ENCODE measurements at places on chromosomes 12 and 14.

DNA sequence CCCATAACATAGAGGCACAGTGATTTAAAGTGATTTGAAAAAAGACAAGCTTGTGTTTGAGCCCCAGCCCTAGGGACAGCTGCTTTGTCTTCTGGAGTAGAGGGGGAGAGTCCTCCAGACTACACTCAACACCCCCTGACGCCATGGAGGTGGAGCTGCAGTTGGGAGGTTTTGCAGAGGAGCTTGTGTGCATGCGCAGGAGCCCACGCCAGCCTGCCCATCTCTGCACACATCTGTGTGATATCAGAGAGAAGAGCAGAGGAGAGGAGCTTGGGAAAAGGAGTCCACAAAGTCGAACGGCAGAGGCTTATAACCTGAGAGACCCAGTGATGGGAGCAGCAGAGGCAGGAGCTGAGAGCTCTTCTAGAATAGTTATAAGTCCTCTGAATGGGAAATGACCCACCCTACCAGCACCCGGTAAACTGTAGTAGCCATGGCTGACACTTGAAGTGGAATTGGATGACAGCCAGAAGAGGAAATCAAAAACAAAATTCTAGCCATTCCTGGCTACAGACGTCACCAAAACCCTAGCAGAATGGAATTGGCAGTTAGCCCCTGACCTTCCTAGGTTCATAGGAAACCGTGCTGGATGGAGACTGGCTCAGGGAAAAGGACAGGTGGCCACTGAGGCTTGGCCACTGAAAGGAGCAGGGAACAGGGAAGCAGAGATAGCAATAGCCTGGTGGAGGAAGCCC is 185.1 kb upstream of the VASH1 start:
- no peak for DNase-seq

DNA sequence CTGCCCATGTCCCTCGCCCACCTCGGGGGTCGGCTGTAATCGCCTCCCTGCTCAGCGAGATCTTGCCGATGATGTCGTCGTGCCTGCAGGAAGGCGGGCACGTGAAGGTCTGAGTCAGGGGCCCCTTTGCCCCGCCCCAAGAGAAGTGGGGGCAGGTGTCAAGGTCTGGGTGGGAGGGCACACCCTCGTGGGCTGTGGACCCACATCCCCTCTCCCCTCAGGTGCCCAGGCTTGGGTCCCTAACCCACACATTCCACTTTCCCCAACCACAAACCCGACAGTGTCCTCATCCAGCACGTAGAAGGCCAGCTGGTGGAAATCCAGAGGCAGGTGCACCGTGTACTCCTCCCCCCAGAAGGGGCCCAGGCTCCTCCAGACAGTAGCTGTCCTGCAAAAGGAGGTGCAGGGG is 7.8 kb downstream of the RASAL1 start:
- no peak for DNase-seq

DNA sequence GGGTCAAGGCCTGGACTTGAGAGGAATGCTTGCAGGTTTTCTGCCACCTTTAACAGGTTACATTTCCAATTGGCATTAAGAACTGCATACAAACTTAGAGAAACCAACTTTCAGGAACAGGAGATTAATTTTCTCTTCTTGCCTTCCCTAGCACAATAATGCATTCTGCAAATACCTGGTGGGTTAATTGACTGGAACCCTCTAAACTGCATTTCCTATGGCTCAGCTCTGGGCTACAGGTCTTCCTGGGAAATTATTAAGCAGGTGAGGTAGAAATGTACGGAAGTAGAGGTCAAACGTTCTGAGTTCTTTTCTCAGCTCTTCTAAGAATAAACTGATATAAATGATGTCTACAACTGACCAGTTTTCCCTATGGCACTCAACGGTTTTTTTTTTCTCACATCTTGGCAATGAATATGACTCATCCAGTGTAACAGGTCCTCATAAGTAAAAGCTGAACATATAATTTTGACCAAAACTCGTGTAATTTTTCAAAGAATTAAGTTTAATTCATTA is 144.9 kb upstream of the PELI2 start:
- DNase-seq: no peak

DNA sequence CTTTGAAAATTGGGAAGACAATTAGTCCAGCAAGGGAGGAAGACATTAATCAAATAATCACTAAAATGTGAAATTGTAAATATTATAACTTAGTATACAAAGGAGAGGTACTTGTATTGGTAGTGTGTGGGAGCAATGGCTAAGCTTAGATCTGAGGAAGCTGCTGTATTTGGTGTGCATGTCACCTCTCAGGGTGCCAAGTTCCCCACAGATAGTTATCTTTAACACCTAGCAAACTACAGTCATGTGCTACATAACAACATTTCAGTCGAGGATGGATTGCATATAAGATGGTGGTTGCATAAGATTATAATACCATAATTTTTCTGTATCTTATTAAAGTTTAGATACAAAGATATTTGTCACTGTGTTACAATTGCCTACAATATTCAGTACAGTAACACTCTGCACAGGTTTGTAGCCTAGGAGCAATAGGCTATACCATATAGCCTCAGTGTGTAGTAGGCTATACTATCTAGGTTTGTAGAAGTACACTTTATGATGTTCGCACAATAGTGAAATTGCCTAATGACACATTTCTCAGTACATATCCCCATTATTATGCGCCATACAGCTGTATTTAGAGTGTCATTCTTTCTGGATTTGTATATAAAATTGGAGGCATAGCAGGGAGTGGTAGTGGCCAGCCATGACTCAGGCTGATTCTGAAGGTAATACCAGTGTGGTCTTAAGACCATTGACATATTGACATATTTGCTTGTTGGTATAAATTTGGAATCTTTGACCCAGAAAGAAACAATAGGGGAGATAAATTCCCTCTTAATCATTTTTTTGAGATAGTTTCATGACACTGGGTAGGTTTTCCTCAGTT is 55.8 kb downstream of the RAD51B start:
- DNase-seq: no peak

GRCh38 chr12:82745807-82746206 is 59.1 kb downstream of the TMTC2 start:
- DNase-seq: no peak

DNA sequence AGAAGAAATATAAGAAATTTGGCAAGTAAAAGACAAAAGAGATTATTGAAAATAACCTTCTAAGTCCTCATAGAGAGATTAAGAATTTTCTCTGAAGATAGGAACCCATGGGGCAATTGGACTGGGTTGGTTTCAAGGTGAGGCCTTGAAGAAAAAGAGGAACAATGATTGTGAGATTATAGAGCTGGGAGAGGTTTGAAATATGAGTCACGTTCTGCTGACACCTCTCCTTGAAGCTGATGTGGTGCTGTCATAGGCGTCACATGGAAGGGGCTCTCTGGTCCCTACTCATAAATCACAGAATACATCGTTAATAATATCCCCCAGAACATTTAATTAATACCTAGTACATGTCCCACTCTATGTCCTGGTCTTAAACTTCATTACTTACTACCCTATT is 227.6 kb upstream of the PDE3A start:
- DNase-seq: no peak

DNA sequence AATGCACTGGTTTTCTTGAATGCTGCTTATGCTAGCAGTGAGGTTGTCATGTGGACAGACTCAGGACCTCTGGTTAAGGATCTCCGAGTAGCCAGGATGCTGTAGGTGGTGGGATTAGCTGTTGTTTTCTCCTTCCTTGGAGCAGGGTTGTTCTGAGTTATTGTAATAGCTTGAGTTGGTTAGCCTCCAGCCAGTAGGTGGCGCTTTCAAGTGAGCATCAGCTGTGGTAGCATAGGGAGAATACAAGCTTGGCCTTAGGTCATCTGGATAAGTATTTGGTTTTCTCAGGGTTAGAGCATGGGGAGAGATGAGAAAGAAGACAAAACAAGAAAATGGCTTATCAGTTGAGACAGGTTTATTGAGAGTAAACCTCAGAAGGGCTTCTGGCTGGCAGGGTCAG is 299.7 kb upstream of the FBXO33 start:
- no peak for DNase-seq

GRCh38 chr12:52355176-52355575 is 12.1 kb downstream of the KRT85 start:
- DNase-seq: no peak

DNA sequence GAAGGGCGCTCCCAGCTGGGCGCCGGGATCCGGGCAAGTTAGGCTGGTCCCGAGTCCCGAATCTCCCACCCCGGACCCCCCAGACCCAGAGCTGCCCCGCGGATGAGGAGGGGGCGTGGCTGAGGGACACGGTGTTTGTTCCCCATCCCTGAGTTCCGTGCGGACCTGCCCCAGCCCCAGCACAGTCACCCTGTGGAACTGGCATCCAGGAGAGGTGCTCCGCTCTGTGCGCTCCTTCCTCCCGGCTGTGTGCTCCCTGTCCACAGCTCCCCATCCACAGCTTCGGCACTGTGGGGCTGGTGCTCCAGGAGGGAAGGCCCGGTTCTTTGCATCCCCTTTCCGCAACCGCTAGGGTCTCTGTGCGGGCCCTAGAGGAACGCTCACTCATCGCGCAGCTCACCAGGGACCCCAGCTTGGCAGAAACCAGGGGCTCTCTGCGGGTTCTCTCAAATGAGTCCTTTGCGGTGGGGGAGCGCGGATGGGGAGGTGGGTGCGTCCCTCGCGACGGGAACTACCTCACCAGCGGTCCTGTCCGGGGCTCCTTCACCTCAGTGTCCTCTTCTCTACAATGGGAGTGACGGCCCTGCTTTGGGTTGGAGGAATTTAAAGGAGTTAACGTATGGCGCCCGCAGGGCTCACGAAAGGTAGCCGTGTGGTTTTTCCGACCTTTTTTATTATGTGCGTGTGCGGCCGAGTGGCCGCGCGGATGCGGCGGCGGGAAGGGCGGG is 845 bp downstream of the TMEM132C start:
- DNase-seq: no peak

DNA sequence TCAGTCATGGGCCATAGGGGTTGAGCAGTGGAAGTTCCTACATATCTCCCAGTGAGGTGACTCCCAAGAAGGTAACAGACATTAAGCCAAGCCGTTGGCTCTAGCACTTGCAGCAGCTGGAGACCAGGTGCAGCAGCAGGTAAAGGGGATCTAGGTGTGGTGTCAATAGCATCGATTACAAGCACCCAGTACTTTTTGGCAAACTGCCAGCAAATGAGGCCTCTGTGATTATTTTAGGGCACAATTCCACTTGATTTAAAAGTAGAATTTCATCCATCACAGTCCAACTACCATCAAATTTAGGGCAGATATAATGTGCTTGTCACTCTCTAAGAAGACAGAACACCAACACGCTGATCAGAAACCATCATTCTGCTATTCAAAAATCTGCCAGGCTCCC is 224.1 kb upstream of the EGLN3 start:
- no peak for DNase-seq

DNA sequence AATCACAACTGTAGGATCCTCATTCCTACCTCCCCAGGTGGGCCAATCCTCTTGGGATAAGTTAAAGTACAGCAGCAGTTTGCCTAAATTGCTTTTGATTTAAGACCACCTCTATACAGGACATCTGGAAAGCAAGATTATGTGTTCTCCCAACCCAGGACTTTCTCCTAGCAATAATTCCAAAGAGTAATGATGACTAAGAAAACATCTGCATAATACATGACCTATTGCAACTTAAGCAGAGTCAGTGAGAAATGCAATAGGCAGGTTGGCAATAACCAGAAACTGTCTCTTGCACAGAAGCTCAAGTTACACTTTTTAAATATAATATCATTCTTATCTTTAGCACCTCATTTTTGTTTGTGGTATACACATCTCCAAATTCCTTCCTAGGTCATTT is 275.4 kb downstream of the TRHDE start:
- no peak for DNase-seq

GRCh38 chr14:100868621-100869370 is 34.7 kb downstream of the RTL1 start:
- no peak for DNase-seq

- no peak for DNase-seq
Observed at GRCh38 chr12:11633968-11634367, 15.5 kb upstream of the ETV6 start.

DNA sequence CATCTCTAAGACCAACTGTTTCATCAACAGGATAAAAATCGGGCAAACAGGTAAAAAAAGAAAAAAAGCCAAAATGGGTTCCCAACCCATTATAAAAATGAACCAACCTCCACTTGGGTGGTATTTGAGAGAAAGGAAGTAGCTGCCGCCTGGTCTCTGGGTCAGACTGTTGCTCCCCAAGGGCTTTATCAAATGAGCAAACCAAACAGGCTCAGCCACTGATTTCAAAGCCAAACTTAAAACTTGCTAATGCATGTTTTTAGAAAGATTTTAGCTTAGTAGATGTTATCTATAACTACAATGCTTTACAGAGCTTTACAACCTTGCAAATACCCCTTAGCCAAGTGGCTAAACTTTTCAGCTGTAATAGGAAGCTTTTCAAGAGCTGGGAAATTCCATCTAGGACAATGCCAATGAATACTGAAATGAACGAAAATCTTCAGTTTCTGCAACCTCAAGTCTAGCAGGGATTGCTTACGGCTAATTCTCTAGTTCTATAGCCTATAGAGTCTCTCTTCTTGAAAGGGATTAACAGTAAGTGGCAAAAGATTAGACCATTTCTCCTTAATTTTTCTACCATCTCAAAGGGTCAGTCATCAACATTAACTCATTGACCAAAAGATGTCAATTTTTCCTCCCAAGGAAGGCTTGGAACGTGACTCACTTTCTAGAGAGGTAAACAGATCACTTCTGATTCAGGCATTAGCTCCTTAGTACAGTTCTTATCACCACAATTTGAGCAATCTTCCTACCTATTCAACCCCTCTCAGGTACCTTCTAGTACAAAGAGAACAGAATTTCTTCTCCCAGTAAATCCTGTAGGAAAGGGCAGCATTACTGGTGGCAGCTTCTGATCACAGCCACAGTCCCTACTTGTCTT is 4.2 kb downstream of the PPM1H start:
- DNase-seq: no peak

GRCh38 chr14:100819453-100819828 is 6.5 kb upstream of the MEG3 start:
- no peak for DNase-seq

DNA sequence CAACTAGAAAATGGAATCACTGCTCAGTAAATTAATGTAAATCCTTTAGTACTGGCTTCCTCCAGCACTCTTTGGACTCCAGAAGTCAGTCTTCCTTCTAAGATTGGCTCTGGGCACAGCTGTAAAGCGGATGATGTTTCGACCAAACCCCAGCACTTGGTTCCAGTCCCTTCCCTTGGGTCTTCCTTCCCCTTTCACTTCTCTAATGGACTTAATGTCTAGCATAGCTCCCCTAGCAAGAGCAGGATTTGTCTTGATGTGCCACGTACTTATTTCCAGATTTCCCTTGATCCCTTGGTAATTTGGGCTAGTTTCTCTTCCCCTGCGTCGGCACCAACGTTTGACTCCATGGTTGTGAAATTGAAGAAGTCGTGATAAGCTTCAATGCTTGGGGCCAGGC is 28.3 kb downstream of the C12orf75 start:
- DNase-seq: no peak

DNA sequence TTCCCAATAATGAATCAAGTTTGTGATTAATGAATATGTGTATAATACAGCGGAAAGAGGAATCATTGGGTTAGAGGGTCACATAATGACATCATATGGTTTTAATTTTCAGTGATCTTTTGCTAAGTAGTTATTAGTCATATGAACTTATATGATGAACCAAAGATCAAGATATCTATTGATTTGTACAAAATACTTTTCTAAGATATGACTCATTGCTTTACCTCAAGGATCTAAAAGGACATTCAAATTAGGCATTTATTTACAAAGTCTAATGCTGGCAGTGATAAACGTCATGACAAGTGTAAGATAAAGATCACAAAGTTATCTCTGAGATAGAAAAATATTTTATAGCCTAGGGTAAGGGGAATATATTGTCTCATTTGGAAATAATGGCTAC is 417.8 kb downstream of the RPL10L start:
- DNase-seq: no peak

Measured in Kasumi-1 (cell line).